ENCODE measurements at places on chromosomes 5 and 9.

GRCh38 chr9:110487196-110487595 is 92.3 kb downstream of the SVEP1 start:
- no peak for DNase-seq

DNA sequence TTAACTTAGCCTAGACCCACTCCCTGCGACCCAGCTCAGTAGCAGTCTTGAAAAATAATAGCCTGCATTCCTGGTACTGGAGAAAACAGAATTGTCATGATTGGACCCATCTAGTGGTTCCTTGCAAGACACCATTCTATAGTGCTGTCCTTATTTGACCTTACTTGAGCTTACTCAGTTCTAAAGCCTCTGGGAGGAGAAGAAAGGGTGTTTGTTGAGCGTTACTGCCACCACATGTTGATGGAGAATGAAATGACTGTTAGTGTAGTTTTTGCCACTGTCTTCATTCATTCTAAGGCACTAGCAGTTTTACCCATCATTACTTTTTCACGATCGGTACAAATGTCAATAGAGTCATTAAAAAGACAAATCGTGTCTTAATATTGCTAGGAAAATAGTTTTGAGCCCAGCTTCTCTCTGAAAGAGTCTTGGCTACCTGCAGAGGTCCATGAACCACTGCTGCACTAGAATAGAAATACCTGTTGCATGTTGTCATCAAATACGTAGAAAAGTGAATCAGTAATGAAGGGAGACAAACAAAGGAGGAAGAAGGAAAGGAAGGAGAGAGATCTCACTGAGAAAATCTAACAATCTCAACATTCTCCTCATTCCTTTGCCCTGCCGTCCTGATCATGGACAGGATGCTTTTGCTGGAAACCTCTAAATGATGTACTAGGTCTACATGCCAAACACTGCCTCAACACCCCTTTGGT is 96.0 kb downstream of the LIX1 start:
- DNase-seq = peak; percentile 3

- no peak for DNase-seq
These were observed 11.5 kb upstream of the SPOCK1 start for GRCh38 chr5:137510671-137511070.

GRCh38 chr5:51651476-51651875 is 268.2 kb downstream of the ISL1 start:
- DNase-seq = no peak

GRCh38 chr5:101897914-101898313 is 398.2 kb downstream of the SLCO4C1 start:
- DNase-seq = no peak

GRCh38 chr5:132387640-132388117 is 18.2 kb downstream of the SLC22A5 start:
- DNase-seq = peak; percentile 97

- DNase-seq = no peak
These were observed 240.2 kb upstream of the GLRA1 start for GRCh38 chr5:152164860-152165259.

- no peak for DNase-seq
These were observed 21.7 kb upstream of the HOMER1 start for GRCh38 chr5:79535477-79536192.

GRCh38 chr9:95507464-95508241 is 9.1 kb downstream of the PTCH1 start:
- no peak for DNase-seq

GRCh38 chr9:87093777-87094176 is 146.5 kb upstream of the GAS1 start:
- DNase-seq = no peak

DNA sequence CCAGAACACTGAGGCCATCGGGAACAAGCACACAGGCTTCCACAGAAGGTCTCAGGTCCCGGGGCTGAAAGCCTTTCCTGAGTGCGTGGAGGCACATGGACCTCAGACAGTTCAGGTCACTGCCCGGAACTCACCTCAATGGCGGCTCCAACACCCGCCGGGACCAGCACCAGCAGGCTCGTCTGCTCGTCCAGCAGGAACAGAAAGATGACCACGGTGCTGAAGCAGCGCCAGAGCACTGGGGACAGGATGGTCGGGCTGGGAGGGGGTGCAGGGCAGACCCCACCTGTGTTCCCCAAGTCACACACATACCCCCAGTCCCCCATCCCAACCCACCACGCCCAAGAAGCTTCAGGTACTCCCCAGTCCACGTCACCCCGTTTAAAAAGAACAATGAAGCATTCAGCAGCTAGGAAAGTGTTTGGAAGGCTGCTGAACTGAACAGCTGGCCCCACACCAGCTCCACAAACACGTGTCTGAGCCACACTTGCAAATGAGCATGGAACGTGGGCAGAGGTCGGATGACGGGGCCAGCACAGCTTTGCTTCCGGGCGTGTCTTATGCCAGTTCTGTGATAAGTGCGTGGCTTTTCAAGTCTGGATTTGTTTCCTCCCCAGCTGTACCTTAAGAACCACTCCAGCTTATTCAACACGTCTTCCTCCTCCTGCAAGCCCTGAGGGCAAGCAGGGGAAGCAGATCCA is 14.6 kb downstream of the CLPTM1L start:
- no peak for DNase-seq

- no peak for DNase-seq
These were observed 1.1 kb downstream of the PALM2AKAP2 start for GRCh38 chr9:109781086-109781485.

DNA sequence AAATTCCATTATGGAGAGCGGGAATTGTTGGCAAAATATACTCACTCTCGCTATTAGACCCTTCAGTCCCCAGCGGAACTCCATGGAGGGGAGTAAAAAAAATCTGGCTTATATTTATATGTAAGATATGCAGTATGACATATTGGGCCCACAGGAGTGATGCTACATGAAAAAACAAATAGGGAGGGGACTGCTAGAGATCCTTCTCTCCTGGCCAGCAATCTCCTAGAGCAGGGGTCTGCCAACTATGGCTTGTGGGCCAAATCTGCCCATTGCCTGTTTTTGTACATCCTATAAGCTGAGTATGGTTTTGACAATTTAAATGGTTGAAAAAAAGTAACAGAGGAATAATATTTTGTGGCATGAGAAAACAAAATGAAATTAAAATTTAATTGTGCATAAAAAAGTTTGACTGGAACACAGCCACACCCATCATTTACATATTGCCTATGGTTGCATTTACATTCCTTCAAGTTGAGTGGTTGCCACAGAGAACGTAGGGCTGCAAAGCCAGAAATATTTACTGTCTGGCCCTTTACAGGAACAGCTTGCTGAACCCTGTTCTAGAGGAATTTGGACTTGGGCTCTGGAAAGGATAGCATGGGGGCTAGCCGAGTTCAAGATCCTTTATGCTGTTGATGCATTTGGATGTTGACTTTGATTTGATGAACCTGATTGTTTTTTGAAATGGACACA is 197.3 kb upstream of the CLINT1 start:
- DNase-seq = no peak

DNA sequence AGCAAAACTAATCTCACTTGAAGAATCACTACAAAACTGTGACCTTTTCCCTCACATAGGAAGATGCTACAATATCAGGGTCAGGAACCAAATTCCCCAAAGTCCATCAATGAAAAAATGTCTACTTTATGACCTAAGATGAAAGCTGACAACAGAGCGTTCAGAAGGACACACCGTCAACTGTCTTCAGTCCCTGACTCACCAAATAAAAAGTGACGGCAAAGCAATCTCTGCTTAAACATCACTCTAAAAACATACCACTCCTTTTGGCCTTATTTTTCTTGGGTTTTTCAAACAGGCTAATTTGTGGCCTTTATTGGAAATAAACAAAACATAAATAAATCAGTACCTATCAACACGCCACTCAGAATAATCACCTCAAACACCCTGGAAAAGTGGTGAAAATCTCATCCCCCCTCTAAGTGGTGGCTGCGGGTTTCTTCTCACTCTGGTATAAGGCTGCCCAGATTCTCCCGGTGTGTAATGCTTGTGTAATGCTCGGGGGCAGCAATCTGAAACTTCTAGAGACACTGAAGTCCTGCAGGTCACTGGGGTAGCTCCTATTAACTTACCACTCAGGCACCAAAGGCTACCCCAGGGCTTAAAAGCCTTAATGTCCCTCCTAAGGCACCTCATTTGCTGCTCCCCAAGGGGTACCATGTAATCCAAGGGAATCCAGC is 29.5 kb downstream of the SEMA4D start:
- no peak for DNase-seq

DNA sequence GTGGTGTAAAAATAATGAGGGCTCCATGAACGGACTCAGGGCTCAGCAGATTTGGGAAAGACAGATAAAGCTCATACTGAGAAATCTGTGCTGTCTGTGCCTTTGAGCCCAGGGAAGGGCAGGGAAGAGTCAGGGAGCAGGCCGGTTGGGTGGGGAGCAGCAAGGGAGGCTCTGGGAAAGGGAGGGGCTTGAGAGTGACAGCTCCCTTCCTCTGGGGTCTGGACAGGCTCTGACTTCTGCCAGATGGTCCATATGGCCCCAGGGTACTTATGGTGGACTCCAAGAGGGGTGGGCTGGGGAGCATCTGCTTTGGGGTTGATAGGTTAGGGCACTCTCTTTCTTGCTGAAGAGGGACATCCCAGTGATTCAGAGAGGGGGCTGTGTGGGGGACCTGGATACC is 2.1 kb downstream of the NPR2 start:
- DNase-seq = no peak

DNA sequence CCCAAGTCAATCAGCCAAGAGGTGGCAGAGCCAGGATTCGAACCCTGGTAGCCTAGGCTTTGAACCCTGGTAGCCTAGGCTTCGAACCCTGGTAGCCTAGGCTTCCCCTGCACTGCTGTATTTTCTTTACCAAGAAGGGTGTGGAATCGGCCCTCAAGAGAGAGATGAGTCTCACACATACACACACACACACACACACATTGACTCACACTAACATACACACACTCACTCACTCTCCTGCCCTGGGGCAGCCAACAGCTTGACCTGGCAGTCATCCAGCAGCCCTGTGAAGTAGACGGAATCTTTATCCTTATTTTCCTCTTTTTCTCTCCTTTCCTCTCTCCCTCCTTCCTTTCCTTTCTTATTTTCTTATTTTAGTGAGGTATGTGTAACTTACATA is 55.4 kb upstream of the RPL26L1 start:
- DNase-seq = peak; percentile 87

DNA sequence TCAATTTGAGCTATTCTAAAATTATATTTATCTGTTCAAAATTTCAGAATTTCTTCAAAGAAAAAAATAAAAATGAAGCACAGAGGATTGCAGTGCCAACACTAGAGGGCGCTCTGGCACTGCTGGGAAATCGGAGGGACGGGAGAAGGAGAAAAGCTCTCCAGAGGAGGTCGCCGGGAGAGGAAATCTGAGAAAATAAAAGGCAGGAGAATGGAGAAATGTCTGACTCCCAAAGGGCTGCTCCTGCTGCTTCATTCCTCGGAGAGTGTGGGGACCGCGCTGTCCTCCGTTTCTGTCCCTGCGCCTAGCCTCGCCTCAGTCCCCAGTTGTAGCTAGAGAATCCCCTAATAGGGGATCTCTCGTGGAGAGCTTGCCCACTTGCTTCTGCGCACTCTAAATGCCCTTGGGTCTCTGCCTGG is 40.0 kb upstream of the ARSB start:
- DNase-seq = no peak

- DNase-seq = no peak
These were observed 84.5 kb upstream of the CTNNA1 start for GRCh38 chr5:138668451-138669380.

DNA sequence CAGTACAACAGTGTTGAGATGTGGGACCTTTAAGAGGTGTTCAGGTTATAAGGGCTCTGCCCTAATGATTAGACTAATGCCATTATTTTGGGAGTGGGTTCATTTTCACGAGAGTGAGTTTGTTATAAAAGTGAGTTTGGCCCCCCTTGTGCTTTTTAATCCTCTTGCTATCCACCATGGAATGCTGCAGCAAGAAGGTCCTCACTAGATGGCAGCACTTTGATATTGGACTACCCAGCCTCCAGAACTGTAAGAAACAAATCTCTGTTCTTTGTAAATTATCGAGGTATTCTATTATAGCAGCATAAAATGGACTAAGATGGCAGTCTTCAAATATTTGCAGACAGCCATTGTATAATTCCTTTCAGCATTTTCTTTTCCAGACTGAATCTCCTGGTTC is 212.4 kb downstream of the LRRC70 start:
- DNase-seq = no peak

DNA sequence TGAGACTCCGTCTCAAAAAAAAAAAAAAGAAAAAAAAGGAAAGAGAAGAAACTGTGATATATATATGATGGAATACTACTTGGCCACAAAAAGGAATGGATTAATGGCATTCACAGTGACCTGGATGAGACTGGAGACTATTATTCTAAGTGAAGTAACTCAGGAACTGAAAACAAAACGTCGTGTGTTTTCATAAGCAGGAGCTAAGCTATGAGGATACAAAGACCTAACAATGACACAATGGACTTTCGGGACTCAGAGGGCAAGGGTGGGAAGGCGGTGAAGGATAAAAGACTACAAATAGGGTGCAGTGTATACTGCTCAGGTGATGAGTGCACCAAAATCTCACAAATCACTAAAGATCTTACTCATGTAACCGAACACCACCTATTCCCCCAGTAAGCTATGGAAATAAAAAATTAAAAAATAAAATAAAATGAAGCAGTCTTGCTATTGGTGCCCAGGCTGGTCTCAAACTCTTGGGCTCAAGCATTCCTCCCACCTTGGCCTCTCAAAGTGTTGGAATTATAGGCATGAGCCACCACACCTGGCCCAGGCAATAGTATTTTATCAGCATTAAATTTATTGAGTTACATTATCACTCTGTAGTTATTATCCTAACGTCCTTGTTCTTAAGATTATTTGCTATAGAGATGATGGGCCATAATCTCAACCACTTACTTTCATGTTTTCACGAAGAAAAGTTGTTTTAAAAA is 71.5 kb upstream of the GPBP1 start:
- no peak for DNase-seq

GRCh38 chr5:170046241-170046640 is 59.5 kb upstream of the FOXI1 start:
- no peak for DNase-seq

DNA sequence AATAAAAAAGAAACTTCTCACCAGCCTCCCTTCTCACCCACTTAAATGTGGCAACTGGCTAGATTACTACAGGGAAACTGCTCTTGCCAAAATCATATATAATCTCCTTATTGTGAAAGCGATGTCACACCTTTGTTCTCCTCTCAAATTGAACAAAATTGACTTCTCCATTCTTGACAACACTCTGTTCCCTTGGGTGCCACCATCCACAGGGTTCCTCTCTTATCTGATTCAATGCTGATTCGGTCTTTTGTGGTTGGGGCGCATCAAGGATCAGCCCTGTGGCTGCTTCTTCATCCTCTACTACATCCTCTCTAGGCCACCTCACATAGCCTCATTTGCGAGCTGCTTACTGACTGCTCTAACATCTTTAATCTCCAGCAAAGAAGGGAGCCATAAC is 86.1 kb downstream of the EDIL3 start:
- DNase-seq = no peak

Data from AG09309 (cell line).